ENCODE measurements at places on chromosomes 13 and 19. TPM values are rescaled to one million over a fixed set of nuclear protein-coding genes. Genes with fewer than 3 reads are reported as not detected.

DNA sequence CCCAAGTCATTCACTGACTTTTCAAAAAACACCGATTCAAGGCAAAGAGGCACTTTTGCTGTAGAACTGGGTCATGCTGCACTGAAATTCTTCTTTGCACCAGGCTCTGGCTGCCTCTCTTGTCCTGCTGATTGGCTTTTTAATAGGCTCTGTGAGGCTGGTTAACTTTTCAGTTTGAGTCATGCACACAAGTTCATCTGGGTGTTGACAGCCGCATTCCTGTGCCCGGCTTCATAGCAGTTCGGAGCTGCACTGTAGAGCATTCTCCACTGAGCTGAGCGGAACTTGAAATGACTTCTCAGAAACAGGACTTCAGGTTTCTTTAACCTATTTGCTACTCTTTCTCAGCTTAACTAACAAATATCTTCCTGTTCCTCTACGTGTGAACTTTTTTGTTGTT is 978.3 kb downstream of the UQCRFS1 start:
- DNase-seq, result peak; percentile 15

Gene EHD2
- total RNA-seq, result 144 TPM

GRCh38 chr13:29511980-29512379 is 83.5 kb downstream of the SLC7A1 start:
- peak; percentile 94 for DNase-seq

- DNase-seq, result peak; percentile 90
These were observed 7.1 kb downstream of the LTBP4 start for GRCh38 chr19:40608240-40608621.

GRCh38 chr19:37692956-37693620 is 26.5 kb downstream of the ZNF607 start:
- peak; percentile 41 for DNase-seq

Gene IGSF23
- not detected for total RNA-seq

Gene ZNF837
- 4.4 TPM for total RNA-seq

DNA sequence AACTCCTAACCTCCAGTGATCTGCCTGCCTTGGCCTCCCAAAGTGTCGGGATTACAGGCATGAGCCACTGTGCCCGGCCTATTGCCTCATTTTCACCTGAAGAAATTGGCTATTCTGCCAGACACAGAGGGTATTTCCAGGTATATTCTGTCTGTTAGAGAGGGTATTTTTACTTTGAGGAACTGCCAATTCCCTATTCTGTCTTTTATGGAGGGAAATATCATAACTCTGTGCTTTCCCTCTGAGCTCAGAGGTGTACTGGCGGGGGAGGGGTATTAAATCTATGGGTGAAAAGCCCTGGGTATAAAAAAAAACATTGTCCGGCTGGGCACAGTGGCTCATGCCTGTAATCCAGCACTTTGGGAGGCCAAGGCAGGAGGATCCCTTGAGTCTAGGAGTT is 24.8 kb downstream of the TSKS start:
- DNase-seq, result peak; percentile 19

DNA sequence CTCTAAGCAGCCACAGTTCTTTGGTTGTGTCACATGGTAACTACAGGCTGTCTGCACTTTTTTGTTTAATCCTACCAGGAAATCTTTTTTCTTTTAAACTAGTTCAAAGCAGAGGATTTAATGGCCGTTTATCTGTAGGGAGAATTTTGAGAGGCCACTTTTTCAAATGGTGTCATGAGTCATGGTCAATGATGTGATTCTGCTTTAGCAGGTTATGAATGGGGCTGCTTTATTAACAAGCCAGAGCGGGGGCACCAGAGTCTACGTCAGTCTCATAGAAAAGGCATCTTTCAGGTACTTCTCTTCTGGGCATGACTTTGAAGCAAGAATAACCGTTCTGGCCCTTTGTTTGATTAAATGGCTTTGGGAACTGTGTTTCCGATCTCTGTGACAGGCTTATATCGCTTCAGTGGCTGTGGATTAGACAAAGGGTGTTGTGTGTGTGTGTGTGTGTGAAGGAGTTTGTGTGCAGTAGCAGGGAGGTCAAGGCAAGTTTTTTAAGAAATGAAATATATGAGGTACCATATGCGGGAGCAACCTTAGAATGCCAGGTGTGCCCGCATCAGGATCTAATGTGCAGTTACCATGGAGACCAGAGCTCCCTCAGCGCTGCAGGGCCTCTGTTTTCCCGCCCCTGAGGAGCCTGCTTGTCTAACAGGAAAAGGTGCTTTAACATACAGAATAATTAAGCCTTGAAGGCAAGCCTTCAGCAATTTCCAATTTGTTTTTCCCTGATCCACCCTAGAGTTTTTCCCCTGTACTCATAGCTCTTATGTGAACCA is 120.5 kb downstream of the KATNAL1 start:
- DNase-seq, result no peak

- DNase-seq, result peak; percentile 9
These were observed 768 bp upstream of the SLC44A2 start for GRCh38 chr19:10624585-10624984.

- DNase-seq, result no peak
These were observed 65.5 kb downstream of the RASL11A start for GRCh38 chr13:27336014-27336673.

DNA sequence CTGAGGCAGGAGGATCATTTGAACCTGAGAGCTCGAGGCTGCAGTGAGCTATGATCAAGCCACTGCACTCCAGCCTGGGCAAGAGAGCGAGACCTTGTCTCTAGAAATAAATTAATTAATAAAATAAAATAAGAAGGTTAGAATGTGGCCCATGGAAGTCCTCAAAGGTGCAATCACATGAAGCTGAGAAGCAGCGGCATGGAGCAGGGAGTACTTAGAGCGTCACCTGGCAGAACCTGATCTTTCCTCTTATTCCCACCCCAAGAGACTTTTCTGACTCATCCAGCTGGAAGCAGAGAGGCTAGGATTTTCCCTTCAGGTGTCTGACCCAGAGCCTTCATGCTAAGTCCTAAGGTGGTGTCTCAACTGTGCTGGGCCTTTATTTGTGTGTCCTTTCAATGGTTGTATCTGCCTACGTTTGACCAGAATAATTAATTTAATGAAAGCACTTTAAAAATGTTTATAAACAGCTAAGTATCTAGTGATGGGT is 8.9 kb upstream of the MRPS31 start:
- no peak for DNase-seq

All from osteoblast (primary cell).